Uterine smooth muscle cell (primary cell): ENCODE measurements at places on chromosomes 1 and 21. TPM values are rescaled to one million over a fixed set of nuclear protein-coding genes. Genes with fewer than 3 reads are reported as not detected.

Gene PCSK9
- total RNA-seq = 0.11 and 1.1 TPM in 2 replicates

Gene CCDC24
- 2.2 and 5.9 TPM in 2 replicates for total RNA-seq

Gene TIE1
- total RNA-seq = 67.9 and 127 TPM in 2 replicates

Gene TTC22
- not detected in 2 replicates for total RNA-seq

Gene IPP
- total RNA-seq = 16.2 and 16.5 TPM in 2 replicates

Gene RHBG
- not detected in 2 replicates for total RNA-seq

Gene CACYBP
- total RNA-seq = 101 and 387 TPM in 2 replicates

Gene AIM2
- total RNA-seq = 0.11 TPM in 1 of 2 replicates, not detected in the other

Gene KCNJ15
- total RNA-seq = 0.75 and 1.2 TPM in 2 replicates

Gene LMX1A
- not detected in 2 replicates for total RNA-seq

Gene SKI
- total RNA-seq = 19.9 and 21.7 TPM in 2 replicates

Gene PAQR6
- total RNA-seq = 0.22 and 0.37 TPM in 2 replicates

Gene SYT11
- total RNA-seq = 40.4 and 46.0 TPM in 2 replicates

Gene PLA2G2D
- not detected in 2 replicates for total RNA-seq

Gene LCE3E
- total RNA-seq = not detected in 2 replicates

Gene MEX3A
- 0.89 and 1.7 TPM in 2 replicates for total RNA-seq

Gene S100A12
- total RNA-seq = not detected in 2 replicates

Gene TTF2
- 16.9 and 19.9 TPM in 2 replicates for total RNA-seq

Gene AHCYL1
- total RNA-seq = 51.7 and 94.1 TPM in 2 replicates

Gene KLHDC8A
- total RNA-seq = not detected in 2 replicates
